Activated CD8-positive, alpha-beta memory T cell treated with anti-CD3 and anti-CD28 coated beads, Interleukin-2, amount 10 ng/mL, durations not matched to agents 7 days and 5 days (primary cell): ENCODE measurements at places on chromosomes 2 and 18.

DNA sequence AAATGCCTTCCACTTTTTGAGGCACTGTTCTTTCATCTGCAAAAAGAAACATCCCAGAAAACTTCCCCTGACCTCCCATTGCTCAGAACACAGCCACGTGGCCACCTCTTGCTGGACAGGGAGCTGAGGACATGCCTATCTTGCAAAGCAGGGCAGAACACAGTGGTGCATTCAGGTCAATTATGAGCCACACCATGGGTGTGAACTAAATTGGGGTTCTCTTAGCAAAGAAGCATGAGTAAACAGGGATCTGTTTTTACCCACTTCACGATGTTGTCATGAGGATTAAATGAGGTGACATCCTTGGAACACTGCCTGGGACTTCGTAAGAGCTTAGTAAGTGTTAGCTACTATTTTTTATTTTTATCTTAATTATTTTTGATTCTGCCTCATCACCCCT lies 25.1 kb downstream of the BMP10 start:
- DNase-seq = no peak

GRCh38 chr18:57976230-57976773 lies 67.7 kb upstream of the NEDD4L start:
- DNase-seq = no peak

- no peak for DNase-seq
Measured at GRCh38 chr2:150045601-150046000, 441.9 kb downstream of the RND3 start.

DNA sequence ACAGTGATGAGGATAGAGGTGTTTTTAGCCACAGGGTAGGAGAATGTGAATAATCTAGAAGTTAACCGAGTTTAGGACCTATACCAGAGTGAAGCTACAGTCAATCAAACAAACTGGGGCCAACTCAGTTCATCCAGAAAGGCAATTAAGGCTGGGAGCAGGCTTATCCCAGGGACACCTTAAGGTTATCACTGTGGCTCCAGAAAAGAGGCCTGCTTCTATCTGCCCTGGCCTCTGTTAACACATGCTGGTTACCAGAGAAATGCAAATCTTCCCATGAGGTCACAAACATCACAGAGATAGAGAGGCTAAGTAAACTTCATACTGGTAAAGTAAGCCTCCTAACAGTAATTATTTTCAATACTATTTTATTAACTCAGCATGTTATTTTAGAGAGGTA lies 93.2 kb upstream of the GRB14 start:
- DNase-seq = no peak

GRCh38 chr18:12819322-12819721 lies 64.7 kb downstream of the PTPN2 start:
- DNase-seq = peak; percentile 62

- DNase-seq = no peak
Measured at GRCh38 chr2:51290725-51291124, 258.8 kb upstream of the NRXN1 start.

DNA sequence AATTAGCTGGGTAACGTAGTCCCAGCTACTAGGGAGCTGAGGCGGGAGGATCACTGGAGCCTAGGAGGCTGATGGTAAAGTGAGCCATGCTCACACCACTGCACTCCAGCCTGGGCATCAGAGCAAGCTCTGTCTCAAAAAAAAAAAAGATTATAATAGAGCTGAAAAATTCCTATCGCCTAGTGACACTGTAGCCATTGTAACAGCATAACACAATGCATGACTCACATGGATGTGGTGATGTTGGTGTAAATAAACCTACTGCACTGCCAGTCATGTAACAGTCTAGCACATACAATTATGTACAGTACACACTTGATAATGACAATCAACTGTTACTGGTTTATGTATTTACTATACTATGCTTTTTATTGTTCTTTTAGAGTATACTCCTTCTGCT lies 39.6 kb downstream of the MGAT4A start:
- DNase-seq = no peak

DNA sequence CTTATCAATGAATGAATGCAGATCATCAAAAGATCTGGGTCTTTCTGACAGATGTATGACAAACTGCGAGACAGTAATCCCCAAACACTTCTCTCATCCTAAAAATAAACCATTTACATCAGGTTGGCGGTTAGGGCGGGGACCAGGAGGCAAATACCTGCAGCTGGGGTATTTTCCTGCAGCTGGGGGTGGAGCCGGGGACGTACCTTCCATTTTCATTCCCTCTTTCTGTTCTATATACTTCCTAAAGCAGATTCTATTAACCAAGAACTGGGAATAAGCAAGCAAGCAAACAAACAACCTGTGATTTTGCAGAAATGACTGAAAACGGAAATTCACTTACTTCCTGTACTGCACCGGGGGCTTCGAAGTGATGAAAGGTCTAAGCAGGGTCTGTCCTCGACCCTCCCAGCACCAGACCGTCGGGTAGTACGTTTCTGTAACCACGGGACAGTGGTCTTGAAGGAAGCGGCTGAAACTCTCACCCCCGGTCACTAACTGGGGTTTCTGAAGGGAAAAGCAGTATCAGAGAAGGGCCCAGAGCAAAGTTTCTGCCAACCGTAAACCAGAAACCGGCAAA lies 1.2 kb downstream of the ABHD3 start:
- DNase-seq = peak; percentile 53

GRCh38 chr2:119598596-119599263 lies 54.5 kb downstream of the CFAP221 start:
- DNase-seq = no peak

DNA sequence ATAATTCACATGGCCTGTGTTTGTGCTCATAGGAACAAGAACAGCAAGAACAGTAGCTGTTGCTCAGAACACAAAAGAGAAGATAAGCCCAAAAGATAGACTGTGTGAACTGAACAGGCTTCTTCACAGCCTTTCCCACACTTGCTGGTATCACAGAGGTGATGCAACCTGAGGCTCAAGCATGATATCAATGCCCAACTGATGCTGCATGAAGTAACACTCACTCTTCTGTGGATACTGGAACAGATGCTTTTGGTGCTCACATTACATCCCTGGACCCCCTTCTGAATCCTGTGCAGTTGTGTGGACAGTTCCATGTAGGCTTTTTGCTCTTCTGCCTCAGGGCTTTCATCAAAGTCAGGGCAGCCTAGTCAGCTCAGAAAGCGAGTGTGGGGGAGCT lies 88.4 kb upstream of the RND3 start:
- DNase-seq = no peak

- no peak for DNase-seq
Measured at GRCh38 chr2:184444217-184444616, 154.1 kb upstream of the ZNF804A start.

DNA sequence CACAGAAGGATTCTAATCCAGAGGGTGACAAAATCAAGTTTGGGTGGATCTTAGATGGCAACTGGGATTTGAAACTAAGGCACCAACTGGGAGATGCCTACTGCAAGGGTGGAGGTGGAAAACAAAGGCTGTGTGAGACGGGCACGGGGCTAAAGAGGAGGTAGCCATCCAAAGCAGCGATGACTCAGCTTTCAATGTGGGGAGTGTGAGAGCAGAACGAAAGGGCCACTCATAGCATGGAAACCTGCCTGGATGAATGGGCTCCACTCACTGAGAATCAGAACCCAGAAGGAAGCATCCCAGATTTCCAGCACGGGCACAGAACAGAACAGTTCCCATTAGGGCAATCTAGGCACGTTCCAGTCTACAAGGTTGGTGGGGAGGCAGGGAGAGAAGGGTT lies 159.5 kb downstream of the COL4A4 start:
- DNase-seq = no peak

DNA sequence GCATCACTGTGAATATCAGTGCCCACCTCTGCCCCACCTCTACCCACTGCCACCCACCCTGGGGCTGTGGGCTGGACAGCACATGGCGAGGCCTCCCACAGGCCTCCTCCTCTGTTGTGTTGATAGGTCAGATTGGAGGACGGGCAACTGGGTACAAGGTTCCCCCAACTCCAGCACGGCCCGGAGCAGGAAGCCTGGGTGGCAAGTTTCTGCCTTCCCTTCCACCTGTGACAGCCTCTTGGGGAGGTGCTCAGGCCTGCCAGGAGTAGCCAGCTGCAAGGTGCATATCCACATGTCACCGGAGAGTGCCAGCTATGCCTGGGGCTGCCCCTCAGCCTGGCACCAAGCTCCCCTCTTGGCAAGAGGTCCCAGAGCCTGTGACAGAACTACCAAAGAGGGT lies 6.9 kb upstream of the ECEL1 start:
- DNase-seq = no peak

- no peak for DNase-seq
Measured at GRCh38 chr2:48069769-48070168, 163.5 kb upstream of the FBXO11 start.

- no peak for DNase-seq
Measured at GRCh38 chr2:223363085-223363484, 239.1 kb downstream of the SCG2 start.

DNA sequence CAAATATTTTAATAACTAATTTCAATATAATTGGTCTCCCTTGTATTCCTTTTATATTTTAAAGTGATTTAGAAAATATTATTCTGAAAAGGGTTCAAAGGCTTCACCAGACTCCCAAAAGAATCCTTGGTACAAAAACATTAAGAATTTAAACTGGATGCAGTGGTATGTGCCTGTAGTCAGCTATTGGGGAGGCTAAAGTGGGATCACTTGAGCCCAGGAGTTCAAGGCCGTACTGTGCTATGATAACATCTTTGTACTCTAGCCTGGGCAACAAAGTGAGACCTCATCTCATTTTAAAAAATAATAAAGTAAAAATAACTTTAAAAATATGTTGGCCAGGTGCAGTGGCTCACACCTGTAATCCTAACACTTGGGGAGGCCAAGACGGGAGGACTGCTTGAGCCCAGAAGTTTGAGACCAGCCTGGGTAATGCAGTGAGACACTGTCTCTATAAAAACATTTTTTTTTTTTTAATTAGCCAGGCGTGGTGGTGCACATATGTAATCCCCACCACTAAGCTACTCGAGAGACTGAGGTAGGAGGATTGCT lies 14.7 kb downstream of the NCL start:
- no peak for DNase-seq

- DNase-seq = no peak
Measured at GRCh38 chr18:79608535-79608934, 71.1 kb upstream of the CTDP1 start.

DNA sequence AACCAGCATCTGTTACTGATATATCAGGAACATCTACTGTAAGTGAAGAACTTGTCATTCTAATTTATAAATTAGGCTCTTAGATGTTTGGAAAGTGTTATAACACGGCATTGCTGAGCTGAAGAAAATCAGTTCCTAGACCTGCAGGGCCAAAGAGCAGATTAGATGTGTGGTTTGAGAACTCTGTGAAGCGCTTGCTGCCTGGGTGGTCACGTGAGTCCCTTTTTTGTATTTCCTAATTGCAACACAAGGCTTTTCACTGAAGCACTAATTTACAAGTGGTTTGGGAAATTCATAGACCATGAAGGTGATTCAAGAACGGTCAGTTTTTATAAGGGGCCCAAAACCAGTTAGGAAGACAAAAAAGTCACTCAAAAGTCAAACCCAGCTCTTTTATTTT lies 106.9 kb upstream of the SP3 start:
- no peak for DNase-seq

DNA sequence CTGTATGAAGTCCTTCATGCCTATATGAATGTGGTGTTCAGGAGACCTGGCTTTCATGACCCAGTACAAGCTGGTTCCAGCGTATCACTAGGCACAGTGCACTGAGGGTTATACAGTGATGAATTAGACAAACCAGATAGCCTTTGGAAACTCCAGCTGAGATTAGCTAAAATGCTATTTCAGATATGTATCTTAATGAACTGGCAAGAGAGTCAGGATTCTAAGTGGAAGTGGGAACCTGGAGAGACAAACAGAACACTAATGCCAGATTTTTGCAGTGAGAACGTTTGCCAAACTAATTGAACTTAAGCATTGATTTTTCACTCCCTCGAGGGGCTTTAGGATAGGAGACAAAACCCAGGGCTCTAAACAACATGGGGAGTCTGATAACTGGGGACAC lies 66.1 kb upstream of the EMILIN2 start:
- DNase-seq = no peak

GRCh38 chr2:94873362-94874276 lies 2.4 kb downstream of the TEKT4 start:
- peak; percentile 25 for DNase-seq

DNA sequence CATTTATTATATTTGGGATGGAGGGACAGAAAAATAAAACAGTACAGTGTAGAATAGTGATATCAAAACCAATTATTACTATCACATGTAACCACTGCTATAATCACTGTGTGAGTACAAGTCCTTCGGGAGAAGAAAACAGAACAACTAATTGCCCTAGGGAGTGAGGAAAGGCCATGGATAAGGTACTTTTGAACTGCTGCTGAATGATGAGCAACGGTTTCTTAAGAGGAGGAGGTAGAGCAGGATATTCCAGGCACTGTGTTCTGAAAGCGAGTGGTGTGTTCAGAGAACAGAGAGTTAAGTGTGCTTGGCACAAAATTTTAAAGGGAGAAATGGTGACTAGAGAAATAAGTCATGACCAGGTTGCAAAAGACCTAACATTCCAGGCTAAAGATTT lies 134.2 kb downstream of the CALCRL start:
- DNase-seq = no peak

- no peak for DNase-seq
Measured at GRCh38 chr2:218893349-218894150, 12.9 kb downstream of the WNT10A start.

GRCh38 chr2:202687276-202687675 lies 52.5 kb downstream of the FAM117B start:
- no peak for DNase-seq

- no peak for DNase-seq
Measured at GRCh38 chr2:179692610-179693009, 168.8 kb downstream of the ZNF385B start.

DNA sequence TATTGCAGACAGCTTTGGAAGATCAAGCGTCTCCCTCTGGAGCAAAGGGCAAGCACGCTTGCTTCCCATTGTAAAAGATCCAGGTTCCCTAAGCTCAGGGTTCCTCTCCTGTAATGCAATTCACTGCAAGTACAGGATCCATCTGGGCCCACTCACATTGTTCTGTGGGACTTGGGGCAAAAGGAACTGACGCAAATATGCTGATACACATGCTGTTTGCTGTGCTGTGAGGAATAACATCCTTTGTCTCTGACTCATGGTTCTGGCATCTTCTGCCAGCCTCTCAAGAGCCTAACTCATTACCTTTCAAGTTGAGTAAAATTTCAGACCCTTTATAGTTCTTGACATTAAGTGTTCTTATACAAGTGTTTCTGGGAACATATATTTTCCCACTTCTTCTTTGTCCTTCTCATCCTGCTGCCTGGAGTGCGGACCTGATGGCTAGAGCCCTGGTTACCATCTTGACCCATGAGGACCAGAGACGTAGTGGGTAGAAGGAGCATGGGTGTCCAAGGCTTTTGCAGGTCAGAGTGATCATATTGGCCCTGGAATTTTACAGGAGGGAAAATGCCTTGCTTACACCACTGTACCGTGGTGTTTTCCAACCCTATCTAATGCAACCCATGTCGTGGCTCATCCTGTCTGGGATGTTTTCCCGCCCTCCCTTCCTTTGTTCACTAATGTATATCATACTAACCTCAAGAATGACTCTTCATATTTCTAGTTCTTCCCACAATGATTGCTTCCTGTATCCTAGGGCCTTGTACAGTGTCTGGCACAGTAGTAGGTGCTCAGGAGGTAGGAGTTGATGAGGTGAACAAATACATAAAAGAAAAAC lies 145.7 kb upstream of the GLI2 start:
- no peak for DNase-seq
